HCEC 1CT (cell line): ENCODE measurements at places on chromosomes 12 and 14.

DNA sequence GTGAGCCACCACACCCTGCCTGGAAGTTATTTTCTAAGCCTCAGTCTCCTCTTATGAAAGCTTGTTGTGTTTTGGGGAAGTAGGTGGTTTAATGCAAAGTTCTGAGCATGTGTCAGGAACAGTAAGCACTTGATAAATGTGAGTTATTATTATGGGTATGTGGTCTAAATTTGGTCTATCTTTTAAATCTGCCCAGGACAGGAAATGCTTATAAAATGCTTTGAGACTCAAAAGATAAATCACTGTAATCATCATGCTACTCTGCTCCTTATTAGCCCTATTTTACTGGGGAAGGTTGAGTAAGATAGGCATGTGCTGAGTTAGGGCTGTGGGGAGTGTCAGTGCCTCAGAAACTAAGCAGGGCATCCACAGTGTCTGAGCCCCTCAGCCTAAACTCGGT is 13.1 kb upstream of the SRSF5 start:
- DNase-seq, result no peak

- DNase-seq, result no peak
These were observed 377.9 kb upstream of the RGS6 start for GRCh38 chr14:71554323-71554722.

- no peak for DNase-seq
These were observed 34.7 kb upstream of the AMIGO2 start for GRCh38 chr12:47114481-47114892.

DNA sequence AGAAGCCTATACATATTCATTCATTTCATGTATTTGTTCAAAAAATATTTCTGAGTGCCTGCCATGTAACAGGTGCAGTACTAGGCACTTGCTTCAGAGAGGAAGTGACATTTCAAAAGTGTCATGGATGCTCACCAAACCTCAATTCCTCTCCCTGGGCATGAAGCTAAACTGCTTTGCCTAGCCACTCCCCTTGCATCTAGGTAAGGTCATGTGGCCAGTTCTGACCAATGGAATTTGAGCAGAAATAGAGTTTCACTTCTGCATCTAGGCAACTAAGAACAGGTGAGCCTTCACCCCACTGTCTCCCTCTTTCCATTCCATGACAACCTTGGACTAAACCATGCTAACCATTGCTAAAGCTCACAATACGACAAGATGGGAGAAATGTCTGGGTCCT is 27.6 kb downstream of the TC2N start:
- DNase-seq, result no peak

GRCh38 chr12:99746538-99746937 is 99.0 kb downstream of the GARIN6 start:
- no peak for DNase-seq

DNA sequence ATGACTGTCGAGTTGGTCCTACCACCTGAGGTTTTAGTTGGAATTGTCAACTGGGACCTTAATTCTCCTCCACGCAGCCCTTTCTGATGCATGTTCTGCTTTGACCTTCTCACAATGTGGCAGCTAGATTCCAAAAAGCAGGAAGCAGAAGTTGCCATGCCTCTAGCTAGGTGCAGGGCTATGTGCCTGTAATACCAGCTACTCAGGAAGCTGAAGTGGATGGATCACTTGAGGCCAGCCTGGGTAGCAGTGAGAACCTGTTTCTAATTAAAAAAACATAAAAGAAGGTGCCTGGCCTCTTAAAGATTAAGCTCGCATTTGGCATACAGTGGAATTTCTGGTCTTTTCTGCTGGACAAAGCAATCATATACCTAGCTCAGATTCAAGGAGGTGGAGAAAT is 77.1 kb downstream of the FGD4 start:
- no peak for DNase-seq

DNA sequence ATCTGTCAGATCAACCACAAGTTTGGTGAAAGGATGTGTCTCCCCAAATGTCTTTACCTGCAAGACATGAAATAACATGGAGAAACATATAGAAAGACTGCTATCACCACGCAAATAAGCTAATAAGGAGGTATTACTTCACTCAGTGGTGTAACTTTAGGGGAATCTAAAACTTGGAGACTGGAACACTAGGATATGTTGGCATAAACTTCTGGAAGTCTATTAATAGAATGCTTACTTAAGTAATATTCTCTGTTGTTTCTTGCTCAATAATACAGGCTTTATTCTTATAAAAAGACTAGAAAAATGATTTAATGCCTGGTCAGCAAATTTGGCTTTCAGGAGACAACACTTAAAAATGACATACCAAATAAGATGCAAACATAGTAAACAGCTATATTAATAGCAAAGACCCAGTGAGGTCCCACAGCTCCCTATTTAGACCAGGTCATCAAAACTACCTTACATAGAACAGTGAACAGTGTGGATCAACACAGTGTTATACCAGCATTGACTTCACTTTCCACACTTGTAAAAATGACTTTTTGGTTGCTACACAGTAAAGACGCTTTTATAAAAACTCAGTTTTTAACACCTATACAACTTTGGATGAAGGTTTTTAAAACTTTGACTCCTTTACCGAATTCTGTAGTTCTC is 18.9 kb upstream of the HAL start:
- no peak for DNase-seq

DNA sequence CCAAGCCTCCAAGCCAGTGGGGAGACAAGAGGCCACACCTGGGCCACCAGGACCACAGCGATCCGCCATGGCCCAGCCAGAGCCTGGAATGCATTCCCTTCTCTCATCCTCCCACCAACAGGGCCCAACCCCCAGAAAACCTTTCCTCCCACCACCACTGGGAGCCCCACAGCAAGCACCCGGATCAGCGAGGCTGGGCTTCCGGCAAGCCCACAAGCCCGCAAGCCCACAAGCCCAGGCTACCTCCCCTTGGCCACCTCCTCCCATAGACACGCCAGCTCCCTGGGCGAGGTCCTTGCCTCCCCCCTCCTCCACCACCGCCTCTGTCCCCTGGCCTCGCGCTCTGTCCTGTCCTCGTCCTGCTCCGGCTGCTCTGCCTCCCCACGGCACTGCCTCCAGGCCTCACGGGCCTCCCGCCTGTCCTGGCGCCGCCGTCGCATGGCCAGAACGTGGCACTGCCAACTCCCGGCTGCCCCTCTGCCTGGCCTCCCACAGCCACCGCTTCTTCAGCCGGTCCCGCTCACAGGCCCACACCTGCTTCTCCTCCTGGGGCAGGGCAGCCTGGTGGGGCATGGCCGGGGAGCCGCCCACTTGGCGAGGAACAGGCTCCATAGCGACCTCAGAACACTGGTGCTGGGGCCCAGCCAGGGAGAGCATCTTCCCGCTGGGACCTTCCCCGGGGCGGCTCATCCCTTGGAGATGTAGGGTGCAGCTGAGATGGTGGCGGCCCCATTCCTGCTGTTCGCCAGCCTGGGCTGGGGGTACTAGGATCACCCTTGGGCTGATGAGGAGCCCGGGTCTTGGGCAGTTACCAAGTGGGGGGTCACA is 5.6 kb downstream of the CDK2AP1 start:
- DNase-seq, result no peak

DNA sequence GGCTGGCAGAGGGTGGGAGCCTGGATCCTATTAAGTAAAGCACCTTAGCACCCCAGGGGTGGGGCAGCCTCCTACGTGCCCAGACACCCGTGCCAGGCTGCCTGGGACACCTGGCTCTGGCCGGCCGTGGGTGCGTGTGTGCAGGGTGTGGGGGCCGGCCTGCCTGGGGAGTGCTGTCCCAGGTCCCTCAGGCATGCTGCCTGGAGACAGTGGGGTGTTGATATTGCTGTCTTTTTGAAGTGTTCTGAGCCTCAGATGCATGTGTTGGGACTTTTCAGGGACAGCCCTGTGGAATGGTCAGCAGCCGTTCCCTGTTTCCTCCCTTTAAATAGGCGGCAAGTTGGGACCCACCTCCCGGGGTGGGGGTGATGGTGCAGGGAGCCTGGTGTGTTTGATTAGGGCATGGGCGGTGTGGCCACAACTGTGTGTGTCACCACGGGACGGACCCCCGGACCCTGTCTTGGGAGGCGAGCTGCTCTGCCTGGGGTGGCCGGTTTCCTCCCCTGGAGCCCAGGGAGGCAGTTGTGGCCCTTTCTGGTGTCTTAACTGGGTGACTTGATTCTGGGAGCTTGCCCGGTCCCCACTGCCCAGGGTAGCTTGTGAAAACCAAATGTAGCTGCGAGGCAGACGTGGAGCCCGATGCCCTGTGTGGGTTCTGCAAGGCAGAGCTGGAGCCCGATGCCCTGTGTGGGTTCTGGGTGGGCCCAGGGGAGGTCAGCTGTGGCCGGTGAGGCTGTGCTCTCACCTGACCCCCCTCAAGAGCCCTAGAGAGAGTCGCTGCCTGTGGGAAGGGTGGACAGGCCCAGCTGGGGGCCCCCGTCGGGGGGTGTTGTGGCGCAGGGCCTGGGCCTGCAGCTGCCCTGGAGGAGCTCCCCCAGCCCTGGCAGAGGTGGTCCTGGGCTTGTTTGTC is 8.2 kb downstream of the ULK1 start:
- no peak for DNase-seq

GRCh38 chr12:71183018-71183417 is 25.2 kb upstream of the TSPAN8 start:
- DNase-seq, result peak; percentile 33

GRCh38 chr12:39297891-39298290 is 145.0 kb downstream of the KIF21A start:
- no peak for DNase-seq

GRCh38 chr14:30195941-30196340 is 268.3 kb upstream of the PRKD1 start:
- DNase-seq, result peak; percentile 26

DNA sequence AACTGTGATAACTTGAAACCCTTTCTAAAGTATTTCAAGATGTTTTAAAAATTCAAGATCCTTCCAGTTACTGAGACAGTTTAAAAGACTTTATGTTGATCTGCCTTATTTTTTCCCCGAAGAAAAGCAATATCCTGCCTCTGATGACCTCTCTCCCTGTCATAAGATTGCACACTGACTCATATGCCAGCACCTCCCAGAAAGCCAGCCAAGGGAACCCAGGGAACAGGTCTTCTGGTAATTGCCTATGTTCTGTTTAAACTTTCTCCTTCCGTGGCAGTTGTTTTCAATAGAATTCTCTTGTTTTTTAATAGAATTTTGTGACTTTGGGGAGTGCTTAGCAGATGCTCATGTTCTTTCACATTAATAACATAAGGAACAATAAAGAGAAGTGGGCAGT is 300.2 kb upstream of the PRKD1 start:
- DNase-seq, result peak; percentile 82

DNA sequence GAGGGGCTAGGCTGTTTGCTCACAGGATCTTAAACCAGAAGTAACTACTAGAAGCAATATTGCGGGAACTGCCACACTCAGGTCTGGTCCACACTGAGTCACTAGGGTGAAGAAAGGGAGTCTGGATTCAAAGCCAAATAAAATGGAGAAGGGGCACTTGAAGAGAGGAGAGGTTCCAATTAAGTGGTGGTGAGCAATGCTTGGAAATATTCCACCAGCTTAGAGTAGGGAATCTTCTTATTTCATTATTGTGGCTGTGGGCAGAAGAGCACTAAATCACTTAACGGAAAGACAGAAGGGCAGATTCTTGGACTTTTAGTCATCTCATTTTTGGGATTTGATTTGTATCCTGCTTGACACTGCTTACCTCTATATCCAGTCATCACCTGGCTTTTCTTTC is 48.6 kb upstream of the PPP1R12A start:
- peak; percentile 72 for DNase-seq

- no peak for DNase-seq
These were observed 242.8 kb downstream of the DPF3 start for GRCh38 chr14:72651081-72651480.

- no peak for DNase-seq
These were observed 113.5 kb upstream of the PCED1B start for GRCh38 chr12:46965880-46966279.

DNA sequence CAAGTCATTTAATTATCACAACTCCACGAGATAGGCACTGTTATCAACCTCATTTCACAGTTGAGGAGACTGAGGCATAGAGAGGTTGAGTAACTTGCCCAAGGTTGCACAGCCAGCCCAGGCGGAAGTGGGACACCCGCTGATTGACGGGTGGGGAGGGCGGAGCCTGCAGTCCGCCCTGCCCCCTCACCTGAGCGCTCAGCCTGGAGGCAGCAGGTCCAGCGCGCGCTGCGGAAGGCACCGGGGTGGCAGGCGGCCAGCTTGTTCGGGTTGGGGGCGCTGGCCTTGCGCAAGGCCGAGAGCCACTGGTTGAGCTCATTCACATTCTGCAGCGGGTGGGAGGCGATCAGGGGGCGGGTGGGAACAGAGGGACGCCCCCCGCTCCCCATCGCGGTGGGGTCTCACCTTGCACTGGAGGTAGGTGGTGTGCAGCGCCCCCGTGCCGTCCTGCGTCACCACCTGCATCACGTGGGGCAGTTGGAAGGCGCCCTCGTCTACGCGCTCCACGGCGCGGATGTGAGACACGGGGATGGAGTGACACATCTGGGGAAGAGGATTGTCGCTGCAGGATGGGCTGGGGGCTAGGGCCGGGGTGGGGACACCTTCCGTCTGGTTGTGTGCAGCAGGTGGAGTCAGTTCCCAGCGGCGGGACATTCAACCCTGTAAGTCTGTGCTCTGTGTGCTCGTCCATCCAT is 31.7 kb downstream of the RASAL1 start:
- no peak for DNase-seq

- no peak for DNase-seq
These were observed 28.9 kb downstream of the COX16 start for GRCh38 chr14:70330596-70330995.

DNA sequence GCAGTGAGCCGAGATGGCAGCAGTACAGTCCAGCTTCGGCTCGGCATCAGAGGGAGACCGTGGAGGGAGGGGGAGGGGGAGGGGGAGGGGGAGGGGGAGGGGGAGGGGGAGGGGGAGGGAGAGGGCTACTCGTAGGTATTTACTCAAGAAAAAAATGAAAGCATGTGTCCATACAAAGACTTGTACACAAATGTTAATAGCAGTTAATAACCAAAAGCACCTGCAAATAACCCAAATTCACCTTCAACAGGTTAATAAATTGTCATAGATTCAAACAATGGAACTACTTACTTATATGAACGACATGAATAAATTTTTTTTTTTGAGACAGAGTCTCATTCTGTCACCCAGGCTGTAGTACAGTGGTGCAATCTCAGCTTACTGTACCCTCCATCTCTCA is 152.4 kb downstream of the BRMS1L start:
- no peak for DNase-seq

DNA sequence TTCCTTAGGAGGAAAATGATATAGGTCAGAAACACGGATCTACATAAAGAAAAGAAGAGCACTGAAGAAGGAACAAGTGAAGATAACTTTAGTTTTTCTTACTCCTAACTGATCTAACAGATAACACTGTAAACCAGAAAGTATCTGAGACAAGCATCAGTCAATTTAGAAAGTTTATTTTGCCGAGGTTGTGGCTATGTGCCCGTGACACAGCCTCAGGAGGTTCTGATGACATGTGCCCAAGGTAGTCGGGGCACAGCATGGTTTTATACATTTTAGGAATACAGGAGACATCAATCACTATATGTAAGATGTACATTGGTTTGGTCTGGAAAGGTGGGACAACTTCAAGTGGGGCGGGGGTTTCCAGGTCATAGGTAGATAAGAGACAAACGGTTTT is 23.0 kb downstream of the SAMD15 start:
- DNase-seq, result no peak

GRCh38 chr12:124509300-124509675 is 58.1 kb downstream of the NCOR2 start:
- DNase-seq, result no peak
